CD8-positive, alpha-beta T cell (primary cell): ENCODE measurements at places on chromosomes 3 and 15.

- DNase-seq, result no peak
Measured at GRCh38 chr3:166934879-166935278, 445.2 kb downstream of the ZBBX start.

DNA sequence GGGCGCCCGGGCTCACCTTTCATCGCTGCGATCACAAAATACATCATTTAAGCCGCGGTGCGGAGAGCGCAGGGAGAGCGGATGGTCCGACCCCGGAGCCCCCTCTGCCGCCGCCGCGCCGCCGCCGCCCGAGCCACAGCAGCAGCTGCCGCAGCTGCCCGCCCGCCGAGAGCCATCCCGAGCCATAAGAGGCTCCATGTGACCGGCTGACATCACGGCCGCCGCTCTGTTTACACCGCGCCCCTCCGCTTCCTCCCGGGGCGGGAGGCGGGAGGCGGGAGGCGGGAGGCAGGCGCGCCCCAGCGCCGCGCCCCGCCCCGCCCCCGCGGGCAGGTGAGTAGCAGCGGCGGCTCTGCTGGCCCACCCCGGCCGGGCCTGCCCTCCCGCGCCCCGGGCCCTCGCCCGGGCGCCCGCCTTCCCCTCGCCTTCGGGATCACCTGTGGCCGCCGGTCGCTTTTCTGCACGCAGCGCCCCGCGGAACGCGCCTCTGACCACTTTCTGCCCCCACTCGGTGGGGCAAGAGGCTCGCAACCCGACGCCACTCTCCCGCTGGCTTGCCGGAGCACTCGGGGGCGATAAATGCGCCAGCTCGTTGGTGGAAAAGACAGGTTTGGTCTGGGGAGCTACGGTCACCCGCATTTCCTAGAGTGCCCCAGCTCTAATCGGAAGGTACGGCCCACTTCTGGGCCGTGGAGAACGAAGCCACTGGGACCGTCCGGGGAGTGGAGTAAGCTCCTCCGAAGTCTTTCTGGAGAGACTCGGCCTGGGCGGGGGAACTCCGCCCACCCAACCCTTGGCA is 113.6 kb upstream of the ICE2 start:
- DNase-seq, result peak; percentile 93

DNA sequence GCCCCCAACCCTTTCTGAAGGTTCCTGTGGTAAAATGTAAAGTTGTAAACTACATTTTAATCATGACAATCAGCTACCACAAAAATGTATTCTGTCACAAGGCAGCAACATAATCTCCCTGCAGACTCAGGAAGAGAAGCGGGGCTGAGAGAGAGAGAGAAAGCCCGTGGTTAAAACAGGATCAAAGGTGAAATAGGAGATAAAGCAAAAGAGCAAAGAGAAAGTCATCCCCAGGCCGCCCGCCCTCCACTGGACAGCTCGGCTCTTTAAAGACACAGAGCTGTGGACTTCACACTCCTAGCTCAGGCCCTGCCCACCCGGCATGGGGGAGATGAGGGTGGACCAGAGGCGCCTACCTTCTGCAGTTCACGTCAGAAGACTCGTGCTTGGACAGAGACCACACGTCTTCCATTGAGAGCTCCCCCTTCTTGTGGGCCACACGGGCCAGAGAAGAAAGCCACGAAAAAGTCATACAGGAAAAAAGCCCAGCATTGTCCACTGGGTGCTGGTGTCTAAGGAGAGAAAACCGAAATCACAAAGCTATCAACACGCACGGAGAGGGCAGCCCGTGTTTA is 29.4 kb downstream of the ABCC5 start:
- DNase-seq, result no peak

DNA sequence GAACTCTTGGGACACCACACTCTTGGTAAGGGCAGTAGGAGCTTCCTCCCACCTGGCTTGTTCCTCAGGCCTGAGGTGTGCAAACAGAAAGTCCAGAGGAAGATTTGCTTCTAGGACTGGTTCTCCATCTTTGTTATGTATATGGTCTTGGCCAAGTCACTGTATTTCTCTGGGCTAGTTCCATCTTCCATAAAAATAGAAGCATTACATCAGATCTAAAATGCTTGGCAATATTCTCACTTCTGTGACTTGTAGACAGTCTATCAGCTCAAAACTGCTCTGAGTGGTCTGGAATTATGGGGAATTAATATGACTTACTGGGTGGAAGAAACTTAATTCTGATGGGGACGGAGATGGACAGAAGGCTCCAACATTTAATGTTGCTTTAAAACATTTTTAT is 55.2 kb downstream of the TMEM108 start:
- DNase-seq, result no peak

GRCh38 chr15:48367483-48367882 is 36.3 kb downstream of the DUT start:
- no peak for DNase-seq

DNA sequence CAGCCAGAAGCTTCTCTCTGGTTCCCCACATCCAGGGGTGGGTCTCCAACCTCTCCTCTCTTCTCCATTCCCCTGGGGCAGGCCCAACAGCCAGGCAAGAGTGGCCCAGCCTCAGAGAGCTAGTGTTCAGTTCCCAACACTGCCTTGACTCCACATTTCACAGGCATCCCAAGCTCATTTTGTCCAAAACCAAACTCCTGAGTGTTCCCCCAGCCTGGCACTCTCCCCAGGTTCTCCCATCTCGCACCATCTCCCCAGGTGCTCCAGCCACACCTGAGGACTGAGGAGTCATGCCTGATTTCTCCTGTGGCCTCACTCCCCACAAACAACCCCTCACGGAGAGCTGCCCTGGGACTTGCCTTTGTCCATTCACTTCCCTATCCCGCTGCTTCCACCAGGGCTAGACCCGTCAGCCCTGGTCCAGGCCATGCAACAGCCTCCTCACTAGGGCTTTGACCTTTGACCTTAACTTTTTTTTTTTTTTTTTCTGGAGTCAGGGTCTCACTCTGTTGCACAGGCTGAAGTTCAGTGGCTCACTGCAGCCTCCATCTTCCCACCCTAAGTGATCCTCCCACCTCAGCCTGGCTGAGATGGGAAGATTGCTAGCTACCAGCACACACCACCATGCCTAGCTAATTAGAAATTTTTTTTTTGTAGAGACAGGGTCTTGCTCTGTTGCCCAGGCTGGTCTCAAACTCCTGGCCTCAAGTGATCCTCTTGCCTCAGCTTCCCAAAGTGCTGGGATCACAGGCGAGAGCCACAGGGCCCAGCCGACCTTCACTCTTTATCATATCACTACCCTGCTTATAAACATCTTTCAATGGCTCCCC is 3.9 kb upstream of the CSK start:
- DNase-seq, result no peak

DNA sequence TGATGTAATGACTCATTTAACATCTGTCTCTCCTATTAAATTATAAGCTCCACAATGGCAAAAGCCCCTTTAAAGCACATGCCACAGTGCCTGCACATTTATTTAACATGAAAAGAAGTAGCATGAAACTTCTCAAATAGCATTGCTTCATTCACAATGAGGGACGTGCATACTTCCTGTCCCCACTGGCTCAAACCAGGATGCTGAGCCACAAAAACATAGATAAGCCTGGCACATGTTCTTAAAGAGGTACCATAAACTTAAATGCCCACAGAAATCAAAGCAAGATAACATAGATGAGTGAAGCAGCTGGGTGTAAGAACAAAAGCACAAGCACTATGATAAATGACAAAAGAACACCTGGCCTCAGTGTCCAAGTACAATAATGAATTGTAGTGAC is 3.8 kb downstream of the TP53BP1 start:
- DNase-seq, result no peak

GRCh38 chr3:127547761-127548605 is 42.5 kb downstream of the TPRA1 start:
- peak; percentile 80 for DNase-seq

DNA sequence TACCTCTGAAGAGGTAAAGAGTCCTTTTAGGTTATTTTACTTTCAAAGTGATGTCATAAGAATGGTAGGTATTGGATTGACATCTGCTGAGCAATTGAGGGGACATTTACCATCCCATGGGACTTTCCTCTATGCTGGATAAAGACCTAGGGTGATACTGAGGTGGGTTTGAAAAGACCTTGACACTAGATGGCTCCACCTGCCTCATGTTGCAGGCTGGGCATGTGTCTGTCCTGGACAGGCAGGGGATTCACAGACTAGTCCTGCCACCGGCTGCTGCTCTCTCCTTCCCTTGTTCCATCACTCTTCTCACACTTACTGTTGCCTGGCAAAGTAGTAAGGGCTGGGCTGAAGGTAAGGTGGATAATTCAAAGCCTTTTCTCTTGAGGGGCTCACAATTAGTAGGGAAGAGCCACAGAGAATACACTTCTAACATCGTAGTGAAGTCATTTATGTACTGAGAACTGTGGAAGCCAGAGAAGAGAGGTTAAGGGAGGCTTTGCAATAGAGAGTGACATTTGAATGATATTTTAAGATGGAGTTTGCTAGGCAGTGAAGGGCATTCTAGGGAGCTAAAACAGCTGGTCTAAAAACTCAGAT is 27.7 kb downstream of the TRAK1 start:
- peak; percentile 31 for DNase-seq

- no peak for DNase-seq
Measured at GRCh38 chr3:64048631-64049061, 25.4 kb upstream of the PSMD6 start.

GRCh38 chr3:161395115-161396012 is 24.0 kb upstream of the SPTSSB start:
- DNase-seq, result peak; percentile 42

DNA sequence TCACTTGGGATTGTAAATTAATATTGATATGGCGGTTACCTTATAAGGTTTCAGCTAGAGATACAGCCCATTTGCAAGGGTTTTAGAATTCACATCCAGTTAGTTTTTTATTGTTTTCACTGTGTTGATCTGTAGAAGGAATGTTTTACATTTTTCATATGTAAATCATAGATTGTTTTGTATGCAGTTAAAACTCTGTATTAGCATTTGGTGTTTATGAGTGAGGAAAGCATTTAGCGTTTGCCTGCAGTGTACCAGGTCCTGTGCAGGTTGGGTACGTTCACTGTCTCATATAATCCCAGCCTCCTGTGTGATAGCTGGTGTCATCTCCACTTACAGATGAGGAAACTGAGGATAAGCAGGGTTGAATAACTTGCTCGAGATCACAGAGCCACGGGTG is 23.8 kb downstream of the MAP6D1 start:
- DNase-seq, result no peak

GRCh38 chr3:147655236-147655635 is 246.1 kb downstream of the ZIC1 start:
- no peak for DNase-seq

DNA sequence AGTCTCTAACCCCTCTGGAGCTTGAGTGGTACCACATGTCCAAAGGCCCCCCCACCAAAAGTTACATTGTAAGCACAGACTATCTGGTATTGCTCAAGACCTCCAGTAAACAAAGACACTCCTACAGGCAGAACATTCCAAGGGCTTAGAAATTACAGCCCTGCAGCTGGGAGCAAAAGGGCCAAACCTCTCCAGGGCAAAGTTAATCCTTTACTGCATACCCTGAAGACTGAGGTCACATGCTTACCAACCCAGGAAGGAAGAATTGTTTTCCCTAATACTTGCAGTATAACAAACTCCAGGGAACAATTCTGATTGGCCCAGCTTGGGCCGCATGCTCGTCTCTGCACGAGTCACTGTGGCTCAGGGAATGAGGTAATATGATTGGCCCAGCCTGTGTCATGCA is 266.1 kb upstream of the NR2F2 start:
- no peak for DNase-seq

- no peak for DNase-seq
Measured at GRCh38 chr3:124372775-124373174, 357.5 kb upstream of the UMPS start.
